ENCODE measurements at places on chromosomes 13 and 19.

DNA sequence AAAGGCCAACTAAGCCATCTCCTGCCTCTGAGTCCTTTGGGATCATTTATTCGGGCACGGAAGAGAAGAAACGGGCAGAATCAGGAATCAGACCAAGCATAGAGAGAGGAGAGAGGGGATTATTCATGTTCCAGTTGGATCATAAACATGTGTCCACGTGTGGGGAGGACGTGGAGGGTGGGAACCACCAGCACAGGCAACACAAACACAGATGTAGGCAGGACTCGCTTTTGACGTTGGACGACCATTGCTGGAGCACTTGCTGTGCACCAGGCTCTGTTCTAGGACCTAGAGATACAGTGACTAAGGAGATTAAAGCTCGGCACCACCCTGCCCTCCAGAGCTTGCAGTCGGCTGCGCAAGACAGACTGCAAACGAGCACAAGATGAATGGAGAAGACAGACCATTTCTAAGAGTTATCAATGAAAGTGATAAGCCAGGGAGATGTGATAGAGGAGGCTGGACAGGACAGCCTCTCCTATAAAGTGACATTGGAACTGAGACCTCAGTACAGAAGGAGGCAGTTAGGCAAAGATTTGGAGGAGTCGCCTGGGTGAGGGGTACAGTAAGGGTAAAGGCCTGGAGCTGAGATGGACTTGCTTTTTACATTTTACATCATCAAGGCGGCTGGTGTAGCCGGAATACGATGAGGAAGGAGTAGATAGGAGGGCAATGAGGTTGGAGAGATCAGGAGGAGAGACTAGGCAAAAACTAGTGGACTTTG is 716 bp downstream of the SH2D3A start:
- no peak for DNase-seq

GRCh38 chr19:34217952-34218817 is 36.2 kb upstream of the GARRE1 start:
- no peak for DNase-seq

DNA sequence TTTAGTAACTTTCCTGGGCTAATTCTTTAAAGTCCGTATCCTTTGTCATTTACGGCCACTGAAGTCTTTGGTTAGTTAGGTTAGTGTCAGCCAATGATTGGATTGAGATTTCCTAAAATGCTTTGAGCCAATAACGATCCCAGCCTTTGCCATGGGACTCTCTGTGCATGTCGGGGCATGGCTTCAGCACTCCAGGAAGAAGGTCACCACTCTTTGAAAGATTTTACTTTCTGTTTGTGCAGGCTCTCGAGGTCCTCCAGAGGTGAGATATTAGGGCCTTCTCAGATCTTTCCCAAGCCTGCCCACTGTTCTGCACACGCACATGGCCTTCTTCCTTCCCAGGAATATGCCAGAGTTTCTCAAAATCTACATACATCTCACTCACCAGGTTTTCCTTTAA is 153.7 kb upstream of the ARGLU1 start:
- no peak for DNase-seq

DNA sequence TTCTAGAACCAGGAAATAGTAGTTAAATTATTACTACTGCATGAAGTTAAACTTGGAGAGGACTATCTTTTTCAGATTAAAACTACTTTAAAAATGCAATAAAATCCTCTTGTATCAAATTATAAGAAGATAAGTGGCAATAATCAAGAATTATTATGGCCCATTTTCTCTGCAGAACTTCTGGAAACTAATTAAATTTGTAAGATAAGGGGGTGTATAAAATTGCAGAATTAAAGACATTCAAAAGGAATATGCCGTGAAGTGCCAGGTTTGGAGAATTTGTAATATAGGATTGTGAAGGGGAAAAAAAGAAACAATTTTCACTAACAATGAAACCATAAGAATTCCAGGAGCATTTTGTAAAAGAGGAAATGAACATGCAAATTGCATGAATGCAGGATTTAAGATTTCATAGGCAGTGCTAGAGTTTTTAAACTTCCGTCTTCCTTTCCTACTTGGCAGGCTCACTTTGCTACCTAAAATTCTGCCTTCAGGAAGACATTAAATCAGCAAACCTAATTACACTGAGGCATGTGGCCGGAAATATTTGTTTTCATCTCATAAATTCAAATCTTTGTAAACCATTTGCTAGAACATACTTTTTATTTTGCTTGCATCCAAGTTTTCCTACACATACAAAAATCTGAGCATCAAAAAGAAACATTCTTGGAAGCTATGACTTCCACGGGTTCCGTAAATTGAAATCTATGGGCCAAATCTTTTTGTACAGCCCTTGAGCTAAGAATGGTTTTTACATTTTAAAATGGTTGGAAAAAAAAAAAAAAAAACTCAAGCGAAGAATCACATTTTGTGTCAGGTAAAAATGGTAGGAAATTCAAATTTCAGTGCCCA is 166.9 kb downstream of the DCLK1 start:
- no peak for DNase-seq

GRCh38 chr19:2291185-2291751 is 9.3 kb upstream of the PEAK3 start:
- no peak for DNase-seq

DNA sequence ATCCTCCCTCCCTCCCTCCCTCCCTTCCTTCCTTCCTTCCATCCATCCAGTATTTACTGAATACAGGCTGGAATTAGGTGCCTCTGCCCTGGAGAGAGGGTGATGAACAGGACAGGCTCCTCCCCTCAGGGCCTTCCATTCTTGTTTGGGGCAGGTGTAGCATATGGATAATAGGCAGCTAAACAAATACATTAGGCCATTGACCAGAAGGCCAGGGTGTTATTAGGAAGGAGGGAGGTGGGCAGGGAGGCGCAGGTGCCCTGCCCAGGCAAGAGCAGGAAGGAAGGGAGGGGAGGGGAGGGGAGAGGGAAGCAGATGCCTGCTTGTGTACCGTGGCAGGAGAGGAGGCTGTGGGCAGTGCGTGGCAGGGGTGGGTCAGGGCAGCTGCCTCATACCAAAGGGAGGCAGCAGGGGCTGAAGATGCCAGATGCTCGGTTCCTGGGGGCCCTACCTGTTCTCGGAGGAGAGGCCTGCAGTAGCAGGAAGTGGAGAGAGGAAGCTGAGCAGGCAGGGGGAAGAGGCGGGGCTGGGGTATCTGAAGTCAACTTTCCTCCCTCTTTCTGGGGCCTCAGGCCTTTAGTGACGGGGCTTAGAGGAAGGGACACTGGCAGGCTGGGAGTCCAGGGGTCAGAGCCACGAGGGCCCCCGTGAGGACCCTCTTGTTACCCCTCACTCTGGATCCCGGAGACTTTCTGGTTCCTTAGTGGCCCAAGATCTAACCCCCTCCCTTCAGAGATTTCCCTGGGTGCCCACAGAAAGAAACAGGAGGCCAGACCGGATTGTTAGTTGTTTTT is at the start of gene RINL:
Gene RINL (minus strand): TSS at position 495 of the 794 bp plus-strand sequence. CDS start 1,533 bp downstream, outside the sequence.
- no peak for DNase-seq

- no peak for DNase-seq
Measured at GRCh38 chr19:6088602-6089049, 21.7 kb downstream of the RFX2 start.

DNA sequence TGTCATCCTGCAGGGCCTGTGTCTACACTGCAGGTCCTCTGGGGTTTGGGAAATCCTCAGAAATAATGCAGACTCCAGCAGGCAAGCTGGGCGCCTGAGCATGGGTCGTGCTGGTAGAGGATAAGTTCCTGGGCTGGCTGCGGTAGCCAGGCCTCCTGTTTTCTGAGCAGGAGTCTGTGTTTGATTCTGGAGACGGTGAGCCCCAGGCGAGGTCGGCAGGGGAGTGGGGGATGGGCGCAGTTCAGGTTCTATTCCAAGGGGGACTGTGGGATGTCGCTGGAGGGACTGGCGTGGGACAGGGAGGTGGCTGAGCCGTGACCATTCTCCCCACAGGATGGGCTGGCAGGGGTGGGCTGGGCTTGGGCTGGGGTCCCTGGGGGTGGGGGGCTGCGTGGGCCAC is 154.7 kb downstream of the KDM4B start:
- no peak for DNase-seq

GRCh38 chr19:18117692-18118378 is 20.3 kb downstream of the MAST3 start:
- DNase-seq = peak; percentile 93

- DNase-seq = no peak
Measured at GRCh38 chr13:110881839-110882627, 32.8 kb downstream of the ANKRD10 start.

DNA sequence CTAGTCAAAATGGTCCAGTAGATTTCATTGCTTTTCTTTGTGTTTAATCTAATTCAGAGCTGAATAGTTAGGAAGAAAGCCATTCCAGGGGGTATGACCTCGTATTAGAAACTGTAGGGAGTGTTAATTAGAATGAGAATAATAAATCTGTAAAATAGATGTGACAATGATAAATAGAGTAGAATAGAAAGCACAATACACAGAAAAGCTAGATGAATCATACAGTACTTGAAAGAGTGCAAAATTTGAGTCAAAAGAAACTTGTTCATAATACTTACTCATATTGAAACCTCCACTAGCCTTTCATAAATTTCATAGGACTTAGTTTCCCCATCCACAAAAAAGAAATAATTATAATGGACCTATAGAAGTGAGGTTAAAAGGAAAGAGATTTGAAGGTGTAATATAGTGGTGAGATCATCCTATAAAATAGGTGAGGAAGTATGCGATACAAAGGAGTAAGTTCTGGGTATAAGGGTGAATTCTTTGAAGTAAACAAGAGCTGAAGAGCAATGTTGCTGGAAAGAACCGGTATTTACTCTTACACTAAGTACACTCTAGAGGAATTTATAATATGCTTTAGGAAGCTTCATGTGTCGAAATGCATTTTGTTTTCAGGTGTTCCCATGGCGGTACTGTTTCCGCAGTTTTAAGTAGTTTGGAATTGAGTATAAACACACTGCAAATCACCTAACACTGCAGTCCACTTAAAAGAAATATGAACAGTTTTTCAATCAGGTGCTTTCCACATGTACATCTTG is 21.9 kb downstream of the PCDH17 start:
- no peak for DNase-seq

DNA sequence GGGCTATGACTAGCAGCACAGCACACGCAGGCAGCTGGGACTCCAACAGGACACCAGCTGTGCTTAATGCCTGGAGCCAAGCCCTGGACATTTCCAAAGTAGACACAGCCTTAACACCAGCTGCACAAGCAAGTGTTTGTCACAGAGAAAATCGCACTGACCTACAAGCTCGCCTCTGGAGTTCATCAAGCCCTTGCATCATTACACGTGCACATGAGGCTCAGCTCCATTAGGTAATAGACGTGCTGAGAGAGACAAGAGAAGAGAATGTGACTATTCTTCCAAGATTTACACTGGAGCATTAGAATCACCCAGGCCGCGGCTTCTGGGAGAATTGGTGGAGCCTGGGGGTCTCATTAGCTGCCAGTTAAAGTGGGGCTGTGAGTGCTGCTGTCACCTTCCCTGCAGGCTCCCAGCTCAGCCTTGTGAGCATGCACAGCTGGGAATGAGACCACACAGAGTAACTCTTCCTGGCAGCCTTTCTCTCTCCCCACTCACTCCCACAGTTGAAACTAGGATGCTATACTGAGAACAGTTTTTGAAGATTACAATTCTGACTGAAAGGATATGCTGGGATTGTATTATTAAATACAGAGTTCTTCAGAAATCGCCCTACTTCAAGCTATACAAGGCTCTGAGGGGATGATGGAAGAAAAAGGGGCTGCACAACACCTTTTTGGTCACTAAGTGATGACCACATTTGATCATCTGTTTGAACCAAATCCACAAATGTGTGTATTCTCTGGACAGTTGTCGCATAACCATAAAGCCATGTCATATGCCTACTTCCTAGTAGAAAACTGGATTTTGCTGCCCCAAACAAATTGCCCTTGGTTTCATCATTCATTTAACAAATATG is 10.5 kb downstream of the STOML3 start:
- DNase-seq = peak; percentile 77

- DNase-seq = no peak
Measured at GRCh38 chr13:35630551-35631275, 154.2 kb upstream of the MAB21L1 start.

DNA sequence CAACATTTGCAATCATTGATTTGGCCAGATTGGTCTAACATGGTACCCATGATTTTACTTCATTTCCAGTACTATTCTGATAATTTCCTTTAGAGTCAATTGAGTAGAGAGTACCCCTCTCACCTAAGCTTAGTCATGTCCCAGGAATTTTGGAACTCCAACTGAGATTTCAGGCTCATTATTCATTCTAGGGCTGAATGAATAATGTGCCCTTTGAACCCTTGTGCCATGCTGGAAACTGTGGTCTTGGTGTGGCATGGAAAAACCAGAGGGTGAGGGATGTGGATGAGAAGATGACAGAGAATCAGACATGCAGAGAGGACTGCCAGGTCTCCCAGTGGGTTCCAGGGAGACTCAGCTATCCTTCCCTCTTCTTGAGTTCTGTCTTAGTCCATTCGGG is 30.2 kb downstream of the ITM2B start:
- DNase-seq = no peak

DNA sequence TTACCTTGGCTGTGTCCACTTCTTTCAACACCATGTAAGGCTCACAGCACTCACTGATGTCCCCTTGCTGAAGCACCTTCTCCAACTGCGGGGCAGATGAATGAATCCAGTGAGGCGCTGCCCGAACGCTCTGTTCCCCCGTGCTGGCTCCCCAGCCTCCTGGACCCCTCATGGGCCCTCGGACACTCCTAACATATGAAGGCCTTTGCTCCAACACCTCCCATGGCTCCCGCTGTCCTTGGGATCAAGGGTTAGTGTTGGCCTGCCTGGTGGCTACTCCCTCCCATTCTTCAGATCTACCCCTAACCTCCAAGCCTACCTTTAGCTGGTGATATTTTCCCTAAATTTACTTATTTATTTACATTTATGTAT is 4.4 kb downstream of the ANGPTL8 start:
- DNase-seq = no peak

- DNase-seq = peak; percentile 64
Measured at GRCh38 chr19:42301646-42302203, at the start of gene PRR19. Gene PRR19, plus strand, starts transcription at chr19:42302132. Its CDS starts 7,453 bp downstream, at chr19:42309585.

DNA sequence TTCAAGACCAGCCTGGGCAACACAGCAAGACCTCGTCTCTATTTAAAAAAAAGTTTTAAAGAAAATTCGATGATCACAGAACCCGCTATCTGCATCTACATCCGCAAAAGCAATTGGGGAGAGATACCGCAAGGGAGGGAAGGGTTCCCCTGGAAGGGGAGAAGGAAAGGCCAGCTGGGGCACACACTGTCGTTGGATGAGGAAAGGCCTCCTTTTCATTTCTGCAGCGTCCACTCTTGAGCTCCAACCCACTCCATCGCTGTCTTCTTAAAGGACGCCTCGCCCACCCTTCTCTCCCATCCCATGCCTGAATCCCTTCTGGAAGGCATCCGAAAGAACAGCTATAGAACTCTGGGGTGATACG is 3.2 kb upstream of the PRKCG start:
- no peak for DNase-seq

DNA sequence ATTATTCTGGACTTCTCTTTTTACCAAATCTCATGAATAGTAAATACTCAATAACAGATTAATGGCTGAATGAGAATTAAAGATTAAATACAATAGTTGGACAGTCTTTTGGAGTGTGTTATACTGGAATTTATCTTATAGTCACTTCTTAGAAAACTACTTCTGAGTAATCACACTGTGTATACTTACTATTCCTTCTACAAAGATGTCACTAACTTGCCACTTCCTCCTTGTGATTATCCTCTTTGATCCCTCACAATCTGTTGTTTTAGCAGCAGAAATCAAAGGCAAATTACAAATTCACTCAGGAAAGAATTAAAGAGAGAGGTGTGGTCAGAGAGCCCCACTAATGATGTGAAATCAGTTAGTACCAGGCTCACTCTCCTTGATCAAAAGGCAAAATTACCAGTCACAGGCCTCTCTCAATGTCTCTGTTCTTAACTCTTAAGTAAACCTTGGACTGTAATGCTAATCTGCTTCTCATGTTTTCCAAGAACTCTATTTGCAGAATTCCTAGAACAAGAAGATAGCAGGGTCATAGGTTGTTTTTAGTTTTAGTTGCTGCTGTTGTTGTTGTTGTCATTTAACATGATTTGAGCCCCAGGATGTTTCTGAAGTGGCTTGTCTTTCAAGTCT is 37.3 kb upstream of the FNDC3A start:
- DNase-seq = no peak
